LHCN-M2 (cell line): ENCODE measurements at places on chromosomes 3 and 15. TPM values are rescaled to one million over a fixed set of nuclear protein-coding genes. Genes with fewer than 3 reads are reported as not detected.

The BCHE gene
- 0.19 and 0.29 TPM in 2 replicates for total RNA-seq

The GOLGA8J gene
- not detected in 2 replicates for total RNA-seq

The FETUB gene
- total RNA-seq, result 0.06 TPM in 1 of 2 replicates, not detected in the other

The CCR8 gene
- not detected in 2 replicates for total RNA-seq

The NIT2 gene
- 23.5 and 27.4 TPM in 2 replicates for total RNA-seq

The TIMP4 gene
- 0.46 and 0.51 TPM in 2 replicates for total RNA-seq

The PGBD4 gene
- 1.7 and 1.9 TPM in 2 replicates for total RNA-seq

The CFAP161 gene
- 1.2 TPM in 1 of 2 replicates, not detected in the other for total RNA-seq

The MORC1 gene
- total RNA-seq, result not detected in 2 replicates

The PARL gene
- total RNA-seq, result 38.5 and 54.2 TPM in 2 replicates
